ENCODE measurements at places on chromosomes 1 and 21.

DNA sequence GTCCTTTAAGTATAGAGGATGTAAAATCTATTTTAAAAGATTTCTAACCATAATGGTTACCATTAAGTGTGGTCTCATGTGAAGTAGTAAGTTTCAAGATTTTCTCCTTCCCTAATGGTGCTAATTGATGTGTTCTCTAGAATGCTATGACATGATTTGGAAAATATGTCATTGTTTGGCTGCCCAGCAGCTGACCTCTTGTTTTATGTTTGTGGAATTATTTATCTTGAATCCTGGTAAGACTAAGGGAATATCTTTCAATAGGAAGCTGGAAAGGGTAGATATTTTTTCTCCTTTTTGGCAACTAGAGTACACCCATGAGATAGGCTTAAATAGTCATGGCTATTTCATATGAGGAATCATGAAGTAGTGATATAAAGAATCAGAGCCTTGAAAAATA is 139.8 kb upstream of the CHODL start:
- no peak for DNase-seq

GRCh38 chr1:87325982-87326738 is 2.5 kb upstream of the LMO4 start:
- no peak for DNase-seq

DNA sequence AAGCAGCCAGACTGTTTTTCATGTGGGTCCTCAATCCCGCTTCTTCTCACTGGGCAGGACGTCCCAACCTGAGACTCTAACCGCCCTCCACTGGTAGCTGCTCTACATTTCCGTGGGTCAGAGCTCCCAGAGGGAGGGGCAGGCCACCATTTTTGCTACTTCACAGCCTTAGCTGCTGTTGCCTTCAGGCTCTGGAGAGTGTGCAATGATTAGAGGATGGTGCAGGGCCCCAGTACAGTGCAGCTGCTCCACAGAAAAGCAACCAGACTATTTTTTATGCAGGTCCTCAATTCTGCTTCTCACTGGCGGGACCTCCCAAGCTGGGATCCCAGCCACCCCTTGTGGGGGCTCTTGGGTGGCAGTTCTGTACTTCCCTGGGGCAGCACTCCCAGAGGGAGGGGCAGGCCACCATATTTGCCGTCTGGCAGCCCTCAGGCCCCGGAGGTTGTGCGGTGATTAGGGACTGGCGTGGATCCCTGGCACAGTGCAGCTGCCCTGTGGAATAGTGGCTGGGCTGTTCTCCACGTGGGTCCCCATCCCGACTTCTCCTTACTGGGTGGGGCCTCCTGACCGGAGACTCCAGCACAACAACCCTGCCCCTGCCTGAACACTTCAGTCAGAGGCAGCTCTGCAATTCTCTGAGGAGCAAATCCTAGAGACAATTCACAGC is 647.6 kb upstream of the PKN2 start:
- DNase-seq, result no peak

GRCh38 chr1:153513023-153513422 is 22.8 kb downstream of the S100A6 start:
- no peak for DNase-seq

GRCh38 chr1:43405219-43405875 is 15.6 kb downstream of the SZT2 start:
- no peak for DNase-seq
